D721Med (cell line): ENCODE measurements at places on chromosomes 2 and 18.

DNA sequence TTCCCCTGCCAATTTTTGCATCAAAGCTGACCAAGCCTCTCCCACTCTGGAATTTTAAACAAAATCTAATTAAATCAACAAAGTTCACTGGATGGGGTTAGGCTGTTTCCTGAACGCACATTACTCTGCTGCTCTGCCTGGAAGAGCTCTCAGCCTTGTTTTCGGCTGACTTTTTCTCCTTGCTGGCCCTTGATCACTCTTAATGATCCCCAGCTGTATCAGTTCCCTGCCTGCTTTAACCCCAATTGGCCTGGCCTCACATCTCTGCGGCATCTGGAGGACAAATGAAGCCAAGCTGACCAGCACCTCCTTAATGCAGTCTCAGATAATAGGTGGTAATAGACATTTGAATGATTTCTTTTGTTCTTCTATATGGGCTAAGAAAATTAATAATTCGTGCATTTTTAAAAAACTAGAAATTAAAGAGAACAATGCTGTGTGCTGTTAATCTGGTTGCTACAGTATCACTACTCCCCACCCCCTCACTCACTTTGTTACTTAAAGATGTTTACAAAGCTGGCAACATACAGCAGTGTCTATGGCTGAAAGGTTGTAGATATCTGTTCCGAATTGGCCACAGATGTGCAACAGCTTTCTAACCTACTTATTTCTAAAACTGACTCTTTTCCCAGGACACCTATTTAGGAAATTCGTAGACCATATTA, 415.2 kb upstream of the KCNH7 start:
- DNase-seq: no peak

GRCh38 chr18:44280479-44280878, 400.2 kb upstream of the SETBP1 start:
- no peak for DNase-seq

DNA sequence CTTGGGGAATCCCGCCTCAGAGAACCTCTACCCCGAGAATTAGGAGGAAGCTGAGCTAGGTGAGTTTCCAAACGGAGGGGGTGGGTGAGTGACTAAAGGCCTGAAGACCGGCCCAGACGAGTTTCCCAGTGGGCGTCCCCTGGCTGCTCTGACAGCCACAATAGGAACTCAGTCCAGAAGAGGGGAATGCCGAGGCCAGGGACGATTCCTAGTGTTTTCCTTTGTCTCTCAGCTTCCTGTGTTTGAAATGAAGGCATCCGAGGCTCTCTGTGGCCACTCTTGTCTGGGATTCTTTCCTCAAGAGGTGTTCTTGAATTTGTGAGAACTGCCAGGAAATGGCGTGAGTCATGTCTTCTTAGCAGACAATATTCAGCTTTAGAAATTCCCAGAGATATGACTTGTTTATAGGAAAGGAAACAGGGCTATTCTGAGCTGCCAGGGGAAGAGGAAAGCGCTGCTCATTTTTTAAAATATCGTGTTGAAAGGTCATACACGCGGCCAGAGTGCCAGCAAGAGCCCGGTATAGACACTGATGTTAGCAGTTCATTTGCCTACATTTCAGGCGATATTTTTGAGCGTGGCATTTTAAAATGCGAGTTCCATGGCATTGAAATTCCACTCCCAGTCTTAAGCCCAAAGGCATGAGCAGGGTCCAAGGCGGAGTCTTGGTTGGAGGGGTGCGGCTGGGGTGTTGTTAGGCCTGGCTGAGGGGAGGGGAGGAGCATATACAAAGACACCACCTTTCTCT, 169.1 kb upstream of the KLF7 start:
- DNase-seq: no peak

- no peak for DNase-seq
Observed at GRCh38 chr18:58980991-58981390, 116.3 kb downstream of the ZNF532 start.

GRCh38 chr2:170467568-170468422, 247.3 kb upstream of the SP5 start:
- no peak for DNase-seq

DNA sequence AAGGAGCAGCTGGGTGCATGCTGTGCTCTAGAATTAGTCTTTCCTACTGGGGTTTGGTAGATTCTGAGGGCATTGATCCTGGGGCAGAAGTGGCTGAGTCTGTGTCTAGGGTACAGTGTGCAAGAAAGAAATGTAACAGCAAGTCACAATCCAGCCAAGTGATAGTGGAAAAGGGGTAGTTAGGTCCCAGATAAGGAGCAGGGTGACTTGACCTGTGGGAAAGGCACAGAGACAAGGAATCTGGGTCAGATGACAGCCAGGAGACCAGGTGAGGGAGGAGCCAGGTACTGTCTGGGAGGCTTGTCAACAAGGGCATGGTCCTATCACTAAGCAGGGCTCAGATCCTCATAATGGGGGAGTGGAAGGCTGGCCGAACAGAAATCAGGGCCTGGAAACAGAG, 8.1 kb downstream of the IL37 start:
- DNase-seq: no peak

GRCh38 chr2:238499731-238500580, 73.2 kb downstream of the ASB1 start:
- DNase-seq: no peak

GRCh38 chr2:47057687-47058002, 97.5 kb downstream of the STPG4 start:
- DNase-seq: no peak

DNA sequence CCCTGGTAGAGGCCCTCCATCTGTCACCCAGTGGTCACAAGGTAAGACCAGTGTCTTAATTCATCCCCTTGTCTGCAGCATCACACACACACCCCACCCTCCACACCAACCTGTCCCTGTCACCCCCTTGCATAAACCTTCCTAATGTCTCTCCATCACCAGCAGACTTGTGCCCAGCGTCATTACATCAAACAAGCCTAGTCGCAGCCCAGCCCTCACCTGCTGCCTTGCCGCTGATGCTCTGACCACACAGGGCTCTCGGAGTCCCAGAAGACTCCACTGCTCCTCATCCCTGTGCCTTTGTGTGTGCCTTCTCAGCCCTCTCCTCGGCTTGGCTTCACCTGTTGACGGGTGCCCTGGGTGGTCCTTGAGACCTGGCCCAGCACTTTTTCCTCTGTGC, 171.2 kb downstream of the GLI2 start:
- no peak for DNase-seq

DNA sequence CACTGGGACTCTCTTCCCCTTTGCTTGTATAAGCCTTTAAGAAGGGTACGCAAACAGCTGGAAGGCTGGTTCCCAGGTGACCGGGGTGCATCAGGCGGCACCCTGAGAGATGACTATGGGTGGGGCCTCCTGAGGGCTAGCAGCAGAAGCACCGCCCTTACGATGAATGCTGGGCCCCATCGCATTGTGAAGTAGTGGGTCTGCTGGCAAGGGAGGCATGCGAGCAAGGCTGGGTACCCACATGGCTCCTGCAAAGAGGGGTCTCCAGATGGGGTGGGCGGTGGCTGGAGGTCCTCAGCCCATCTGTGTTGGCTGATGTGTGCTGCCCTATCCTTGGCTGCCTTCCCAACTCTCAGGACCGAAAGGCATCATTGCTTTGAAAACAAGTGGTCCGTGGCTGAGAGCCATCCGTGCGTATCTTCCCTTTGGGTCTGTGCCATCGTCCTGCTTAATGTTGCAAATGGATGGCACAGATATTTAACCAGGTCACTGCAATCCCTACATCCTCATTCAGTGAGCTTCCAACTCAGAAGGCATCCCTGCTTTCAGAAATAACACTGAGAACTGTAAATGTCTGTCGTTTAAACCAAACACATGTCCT, 83.5 kb upstream of the GPC1 start:
- DNase-seq: no peak

GRCh38 chr2:162509288-162509968, 165.5 kb downstream of the GCA start:
- no peak for DNase-seq

- no peak for DNase-seq
Observed at GRCh38 chr2:232362174-232362900, 16.2 kb upstream of the ALPP start.

GRCh38 chr2:17752892-17753802, 463 bp downstream of the SMC6 start:
- no peak for DNase-seq

GRCh38 chr2:226835420-226835795, 446 bp upstream of the RHBDD1 start:
- DNase-seq: no peak

- DNase-seq: no peak
Observed at GRCh38 chr18:29063346-29063745, 886.4 kb upstream of the CDH2 start.

GRCh38 chr2:238286987-238287736, 1.2 kb downstream of the PER2 start:
- no peak for DNase-seq

- no peak for DNase-seq
Observed at GRCh38 chr2:239124152-239124899, 276.4 kb downstream of the TWIST2 start.

DNA sequence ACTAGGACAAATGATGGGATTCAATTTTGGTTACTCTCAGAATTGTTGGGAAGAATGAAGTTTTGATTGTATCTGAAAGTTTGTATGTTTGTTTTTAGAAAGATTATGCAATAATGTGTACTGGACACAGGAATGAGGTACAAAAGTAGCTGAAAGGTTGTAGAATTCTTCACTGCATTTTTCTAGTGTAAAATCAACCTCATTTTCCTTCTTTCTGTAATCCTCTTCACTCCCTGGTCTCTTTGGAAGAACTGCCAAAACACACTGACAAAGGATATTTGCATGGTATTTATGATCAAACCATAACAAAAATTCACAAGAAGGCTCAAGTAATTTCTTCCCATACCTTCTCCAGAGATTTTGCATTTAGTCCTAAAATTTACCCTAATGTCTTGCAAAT, 110.7 kb downstream of the ZEB2 start:
- no peak for DNase-seq
